Mesothelial cell of epicardium (in vitro differentiated cells): ENCODE measurements at places on chromosomes 2 and 18. TPM values are rescaled to one million over a fixed set of nuclear protein-coding genes. Genes with fewer than 3 reads are reported as not detected.
A peak's percentile ranks its signal among the peaks of the same experiment; 100 is the strongest.

Gene CLHC1
- 38.0 to 46.7 TPM (median 40.5 TPM) in 3 replicates for total RNA-seq

Gene UPP2
- total RNA-seq, result not detected in 3 replicates

Gene ANXA4
- total RNA-seq, result 41.4 to 45.1 TPM (median 42.2 TPM) in 3 replicates

Gene SP140
- 0.34 to 0.75 TPM (median 0.54 TPM) in 3 replicates for total RNA-seq

Gene TSPYL6
- total RNA-seq, result not detected in 3 replicates

Gene MARCHF4
- total RNA-seq, result 0.05 to 0.09 TPM (median 0.09 TPM) in 3 replicates

Gene SLC8A1
- total RNA-seq, result 27.2 to 30.7 TPM (median 29.6 TPM) in 3 replicates

Gene GAREM1
- 9.1 to 10.2 TPM (median 9.5 TPM) in 3 replicates for total RNA-seq

Gene ANKRD30B
- not detected in 3 replicates for total RNA-seq

Gene CHRNG
- total RNA-seq, result 0.11 TPM in 1 of 3 replicates, not detected in the others

Gene ASB18
- total RNA-seq, result not detected in 3 replicates

Gene CFAP65
- total RNA-seq, result not detected in 3 replicates

Gene DUSP19
- 3.5 to 4.3 TPM (median 4.3 TPM) in 3 replicates for total RNA-seq

Gene RALB
- 25.1 to 25.9 TPM (median 25.3 TPM) in 3 replicates for total RNA-seq

Gene SERPINB4
- not detected in 3 replicates for total RNA-seq

Gene FOXI3
- total RNA-seq, result 0.24 to 0.40 TPM (median 0.27 TPM) in 3 replicates

DNA sequence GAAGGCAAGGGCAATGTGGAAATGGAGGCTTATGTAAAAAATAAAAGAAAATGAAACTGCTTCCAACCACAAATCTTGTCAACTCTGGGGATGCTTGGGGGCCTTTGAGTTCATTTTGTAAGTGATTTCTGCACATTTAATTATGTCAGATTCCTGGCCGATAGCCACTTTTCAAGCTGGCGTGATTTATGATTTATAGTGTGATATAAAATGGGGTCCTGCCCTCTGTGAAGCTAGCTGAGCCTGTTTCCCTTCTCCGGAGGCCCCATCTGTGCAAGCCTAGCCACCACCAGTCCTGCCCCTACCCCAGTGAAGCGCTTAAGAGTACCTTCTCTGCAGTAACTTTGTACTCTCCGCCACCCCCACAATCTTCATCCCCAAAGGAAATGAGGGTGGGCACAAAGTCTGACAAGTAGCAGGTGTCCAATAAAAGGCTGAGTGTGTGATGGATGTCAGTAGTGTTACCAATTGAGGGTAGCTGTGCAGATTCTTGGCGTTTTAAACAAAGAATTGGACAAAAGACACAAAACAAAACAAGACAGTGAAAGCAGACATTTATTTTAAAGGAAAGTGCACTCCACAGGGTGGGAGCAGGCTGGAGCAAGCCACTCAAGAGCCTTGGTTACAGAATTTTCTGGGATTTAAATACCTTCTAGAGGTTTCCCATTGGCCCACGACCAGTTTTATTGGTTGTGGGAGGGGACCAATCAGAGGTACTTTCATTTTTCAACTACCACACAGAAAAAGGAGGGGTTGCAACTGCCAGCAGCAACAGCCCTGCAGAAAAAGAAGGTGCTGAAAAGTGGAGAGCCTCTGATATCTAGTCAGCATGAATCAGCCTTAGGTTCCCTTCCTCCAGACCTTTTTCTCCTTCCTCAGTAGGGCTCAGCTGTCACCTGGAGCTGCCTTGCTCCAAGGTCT is 39.0 kb upstream of the SIX3 start:
- DNase-seq, result no peak

GRCh38 chr2:43819491-43820163 is 19.0 kb downstream of the ABCG5 start:
- no peak for DNase-seq

DNA sequence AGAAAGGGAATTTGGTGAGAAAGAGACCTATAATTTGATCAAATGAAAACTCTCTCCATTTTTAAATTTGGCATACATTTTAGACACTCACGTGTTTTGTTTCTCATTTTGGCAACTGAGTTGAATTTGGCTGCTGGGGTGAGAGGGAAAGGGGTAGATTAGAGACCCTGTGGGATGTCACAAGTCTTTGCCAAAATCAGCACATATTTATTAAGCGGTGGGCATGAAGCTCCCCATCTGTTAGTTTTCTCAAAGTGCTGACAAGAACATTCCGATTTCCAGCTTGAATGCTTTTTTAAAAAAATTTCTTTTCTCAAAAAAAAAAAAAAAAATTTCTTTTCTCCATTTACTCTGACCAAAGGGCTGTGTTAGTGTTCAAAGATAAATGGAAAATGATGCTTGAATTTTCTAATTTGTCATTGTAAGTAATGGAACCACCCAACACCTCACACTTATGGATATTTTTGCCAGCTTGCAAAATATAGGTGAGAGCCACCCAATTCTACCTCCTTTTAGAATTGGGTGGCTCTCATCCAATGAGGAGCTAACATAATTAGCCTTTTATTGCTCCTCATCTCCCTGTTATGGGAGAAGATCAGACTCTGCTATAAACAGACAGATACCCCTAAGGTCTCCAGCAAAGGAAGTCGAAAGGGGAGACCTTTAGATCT is 222.9 kb upstream of the FN1 start:
- DNase-seq, result no peak

- no peak for DNase-seq
Observed at GRCh38 chr18:72674710-72675109, 130.6 kb upstream of the CBLN2 start.

GRCh38 chr18:47574966-47575365 is 323.5 kb upstream of the SKOR2 start:
- DNase-seq, result no peak

DNA sequence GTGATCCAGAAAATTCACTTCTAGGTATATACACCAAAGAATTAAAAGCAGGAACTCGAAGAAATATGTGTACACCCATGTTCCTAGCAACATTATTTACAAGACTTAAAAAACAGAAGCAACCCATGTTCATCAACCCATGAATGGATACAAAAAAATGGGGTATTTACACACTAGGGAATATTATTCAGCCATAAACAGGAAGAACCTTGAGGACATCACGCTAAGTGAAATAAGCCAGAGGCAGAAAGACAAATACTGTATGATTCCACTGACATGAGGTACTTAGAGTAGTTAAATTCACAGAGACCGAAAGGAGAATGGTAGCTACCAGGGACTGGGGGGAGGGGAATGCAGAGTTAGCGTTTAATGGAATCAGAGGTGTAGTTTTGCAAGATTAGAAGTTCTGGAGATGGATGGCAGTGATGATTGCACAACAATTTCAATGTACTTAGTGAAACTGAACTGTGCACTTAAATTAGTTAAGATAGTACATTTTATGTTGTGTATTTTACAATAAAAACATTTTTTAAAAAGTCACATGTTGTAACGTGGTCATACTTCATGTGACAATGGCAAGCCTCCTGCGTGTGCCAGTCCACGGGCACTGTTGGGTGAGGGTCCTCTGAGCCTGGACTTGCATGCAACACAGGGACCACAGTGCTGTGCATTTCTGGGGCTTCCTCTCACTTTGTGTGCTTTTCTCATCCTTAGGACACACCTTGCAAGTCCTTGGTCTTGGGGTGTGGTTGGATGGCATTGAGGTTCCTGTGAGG is 206.1 kb upstream of the HDAC4 start:
- no peak for DNase-seq

DNA sequence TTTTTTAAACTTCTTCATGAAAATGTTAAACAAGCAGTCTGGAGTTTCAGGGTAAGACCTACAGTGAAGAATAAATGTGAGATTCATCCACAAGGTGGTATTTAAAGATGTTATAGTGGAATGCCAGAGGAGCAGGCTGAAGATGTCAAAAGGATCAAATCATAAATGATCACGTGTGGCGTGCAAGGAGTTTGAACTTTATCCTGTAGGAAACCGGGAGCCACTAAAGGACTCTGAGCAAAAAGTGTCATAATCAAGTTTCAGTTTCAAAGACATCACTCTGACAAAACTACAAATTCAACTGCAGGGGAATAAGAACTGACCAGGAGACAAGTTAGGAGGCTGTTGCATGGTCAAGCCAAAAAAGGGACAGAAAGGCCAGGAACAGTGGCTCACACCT is 19.9 kb downstream of the NHEJ1 start:
- no peak for DNase-seq

DNA sequence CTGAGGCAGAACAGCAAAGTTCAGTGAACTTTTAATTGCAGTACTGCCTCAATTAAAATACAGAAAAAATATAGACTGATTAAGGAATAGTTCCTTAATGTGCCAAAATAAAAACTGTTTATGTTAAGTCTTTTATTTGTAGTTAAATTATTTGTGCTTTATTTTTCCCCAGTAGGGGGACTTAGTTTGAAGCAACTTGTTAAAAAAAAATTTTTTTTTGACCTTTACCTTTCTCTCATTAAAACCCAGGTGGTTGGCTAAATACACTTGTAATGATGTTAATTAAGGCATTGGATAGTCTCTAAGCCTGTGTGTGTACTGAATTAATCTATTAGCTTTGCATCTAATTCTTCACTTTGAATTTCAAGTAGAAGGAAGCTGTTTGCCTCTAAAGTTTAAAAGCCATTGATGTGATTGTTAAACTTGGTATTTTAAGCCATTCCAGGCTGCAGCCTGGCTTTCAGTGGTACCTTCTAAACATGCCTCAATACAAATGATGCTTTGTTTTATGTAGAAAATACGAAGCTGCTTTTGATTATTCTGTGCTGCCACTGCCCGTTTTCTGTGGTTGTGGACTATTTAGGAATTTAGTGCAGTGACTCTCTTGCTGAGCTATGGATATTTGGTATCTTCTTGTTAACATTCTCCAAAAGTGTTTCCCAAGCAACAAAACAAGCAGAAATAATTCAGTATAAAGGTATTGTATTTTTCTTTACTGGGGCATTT is 102.9 kb downstream of the TANC1 start:
- DNase-seq, result no peak

DNA sequence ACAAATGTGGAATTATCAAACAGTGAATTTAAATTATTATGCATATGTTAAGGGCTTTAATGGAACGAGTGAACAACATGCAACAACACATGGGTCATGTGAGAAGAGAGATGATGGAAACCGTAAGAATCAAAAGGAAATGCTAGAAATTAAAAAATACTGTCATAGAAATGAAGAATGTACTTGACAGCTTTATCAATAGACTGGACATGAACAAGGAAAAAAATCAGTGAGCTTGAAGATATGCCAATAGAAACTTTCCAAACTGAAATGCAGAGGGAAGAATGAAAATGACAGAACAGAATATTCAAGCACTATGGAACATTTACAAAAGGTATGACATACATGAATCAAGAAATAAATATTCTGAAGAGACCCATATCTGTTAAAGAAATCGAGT is 117.7 kb upstream of the KCNJ3 start:
- no peak for DNase-seq

GRCh38 chr2:171430516-171431410 is 3.0 kb downstream of the METTL8 start:
- DNase-seq, result no peak

- DNase-seq, result no peak
Observed at GRCh38 chr18:78724214-78724914, 255.3 kb upstream of the SALL3 start.

GRCh38 chr2:172826522-172826921 is 90.9 kb downstream of the RAPGEF4 start:
- DNase-seq, result no peak

DNA sequence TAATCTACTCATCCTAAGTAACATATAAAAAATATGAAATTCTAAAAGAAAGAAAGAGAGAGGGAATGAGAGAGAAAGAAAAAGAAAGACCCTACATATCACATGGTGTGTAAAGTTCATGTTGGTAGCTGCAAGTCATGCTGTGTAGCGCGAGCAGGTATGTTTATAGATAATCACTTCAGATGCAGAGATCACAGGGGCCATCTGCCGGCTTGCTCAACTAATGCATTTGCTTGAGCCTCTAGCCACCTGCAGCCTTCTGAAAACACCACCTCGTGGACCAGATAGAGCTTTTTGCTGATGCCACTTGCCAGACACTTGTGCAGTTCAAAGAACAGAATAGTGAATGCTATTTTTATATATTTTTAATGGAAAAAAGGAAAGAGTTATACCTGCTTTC is 37.6 kb downstream of the CDH7 start:
- no peak for DNase-seq

DNA sequence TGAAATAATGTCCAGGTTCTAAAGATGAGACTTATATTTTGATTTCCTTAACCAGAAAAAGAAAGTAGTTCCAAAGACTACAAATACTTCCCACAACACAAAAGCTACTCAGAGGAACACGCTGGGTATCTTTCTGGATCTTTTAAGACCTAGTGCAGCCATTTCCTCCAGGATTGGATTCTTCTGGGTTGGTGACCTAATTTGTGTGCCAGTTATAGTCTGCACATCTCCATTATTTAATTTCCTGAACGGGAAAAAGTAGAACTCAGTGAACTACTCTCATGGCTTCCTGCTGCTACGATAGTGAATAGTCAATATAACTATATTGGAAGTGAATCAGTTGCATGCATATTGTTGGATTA is 1.5 kb downstream of the TMEM87B start:
- no peak for DNase-seq

GRCh38 chr2:88443353-88443938 is 9.0 kb downstream of the FOXI3 start:
- no peak for DNase-seq

DNA sequence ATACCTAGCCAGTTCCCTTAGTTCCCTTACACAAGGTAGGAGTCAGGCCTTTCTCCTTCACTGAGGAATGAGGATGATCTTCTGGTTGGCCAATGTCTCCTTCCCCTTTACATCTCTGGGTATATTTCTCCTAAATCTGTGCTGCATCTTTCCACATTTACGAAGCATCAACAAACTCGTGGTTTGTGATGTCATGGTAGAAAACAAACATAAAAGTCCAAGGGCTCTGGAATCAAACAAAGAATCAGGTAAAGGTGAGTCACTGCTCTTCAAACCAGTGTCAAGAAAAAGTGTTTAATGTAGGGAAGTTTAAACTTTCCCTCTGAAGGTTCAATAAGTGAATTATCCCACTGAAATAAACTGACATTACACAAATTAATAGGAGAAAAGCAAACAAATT is 122.9 kb downstream of the METTL8 start:
- DNase-seq, result no peak

DNA sequence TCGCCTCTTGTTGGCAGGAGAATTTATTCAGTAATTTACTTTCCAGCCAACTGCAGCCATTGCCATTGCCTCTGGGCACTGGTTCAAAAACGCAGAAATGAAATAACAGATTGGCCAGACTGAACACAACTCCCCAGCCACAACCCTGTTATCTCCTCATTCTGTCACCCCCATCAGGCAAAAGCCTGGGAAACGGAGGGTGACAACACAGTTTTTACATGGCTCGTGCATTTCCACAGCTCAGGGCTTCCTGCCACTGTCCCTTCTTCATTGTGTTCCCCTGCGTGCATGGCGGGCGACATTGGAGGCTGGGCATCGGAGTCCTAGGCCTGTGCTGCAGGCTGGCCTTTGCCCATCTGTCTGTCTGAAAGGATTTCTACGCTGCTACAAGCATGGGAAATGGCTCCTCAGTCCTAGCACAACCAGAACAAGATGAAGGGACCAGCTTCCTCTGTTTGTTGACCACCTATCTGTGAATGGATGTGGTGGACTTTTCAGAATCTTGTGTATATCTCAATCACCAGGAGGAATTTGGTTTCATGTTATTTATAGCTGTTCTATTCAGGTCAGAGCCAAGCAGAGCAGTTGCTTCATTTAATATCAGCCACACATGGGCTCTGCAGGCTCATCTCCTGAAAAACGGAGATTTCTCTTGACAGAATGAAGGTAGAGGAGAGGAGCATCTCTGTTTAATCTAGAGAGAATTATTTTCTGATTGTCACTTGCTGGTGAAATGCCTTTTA is 107.0 kb downstream of the MGAT5 start:
- DNase-seq, result no peak

- peak; percentile 28 for DNase-seq
Observed at GRCh38 chr2:240300261-240300821, 135.1 kb upstream of the GPC1 start.
